ENCODE measurements at places on chromosomes 6 and 20.

DNA sequence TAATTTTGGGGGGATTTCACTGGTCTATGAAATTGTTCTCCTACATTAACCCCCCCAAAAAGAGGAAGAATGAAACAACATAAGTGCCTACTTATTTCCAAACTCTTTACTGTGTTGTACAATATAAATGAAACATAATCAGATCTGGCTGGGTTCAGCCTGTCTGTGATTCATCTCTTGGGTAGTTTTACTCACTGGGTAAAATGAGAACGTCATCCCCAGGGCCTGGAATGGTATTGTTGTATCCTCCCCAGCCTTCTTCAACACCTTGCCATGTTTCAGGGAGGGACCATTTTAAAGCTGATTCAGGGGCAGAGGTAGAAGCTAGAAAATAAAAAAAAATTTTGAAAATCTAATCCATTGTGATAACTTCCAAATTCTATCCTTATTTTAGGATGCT, 256.7 kb downstream of the PKHD1 start:
- DNase-seq: no peak

GRCh38 chr6:6808915-6809314, 220.4 kb downstream of the LY86 start:
- no peak for DNase-seq

DNA sequence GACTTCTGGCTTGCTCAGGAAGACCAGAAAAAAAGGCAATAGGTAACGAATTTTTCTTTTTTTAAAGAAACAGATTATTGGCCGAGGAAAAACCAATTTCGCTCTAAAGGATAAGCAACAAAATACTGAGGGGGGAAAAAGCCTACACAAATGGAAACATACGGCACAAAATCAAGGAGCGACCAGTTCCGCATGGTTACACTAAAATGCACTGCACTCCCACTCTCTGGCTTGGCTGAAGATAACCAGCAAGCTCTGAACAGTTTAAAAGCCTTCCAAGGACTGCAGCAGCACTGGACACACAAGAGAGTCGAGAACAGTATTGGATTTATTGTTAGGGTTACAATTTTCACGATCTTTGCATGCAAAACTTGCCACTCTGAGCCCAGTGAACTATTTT, 881 bp upstream of the MAP7 start:
- DNase-seq: no peak

DNA sequence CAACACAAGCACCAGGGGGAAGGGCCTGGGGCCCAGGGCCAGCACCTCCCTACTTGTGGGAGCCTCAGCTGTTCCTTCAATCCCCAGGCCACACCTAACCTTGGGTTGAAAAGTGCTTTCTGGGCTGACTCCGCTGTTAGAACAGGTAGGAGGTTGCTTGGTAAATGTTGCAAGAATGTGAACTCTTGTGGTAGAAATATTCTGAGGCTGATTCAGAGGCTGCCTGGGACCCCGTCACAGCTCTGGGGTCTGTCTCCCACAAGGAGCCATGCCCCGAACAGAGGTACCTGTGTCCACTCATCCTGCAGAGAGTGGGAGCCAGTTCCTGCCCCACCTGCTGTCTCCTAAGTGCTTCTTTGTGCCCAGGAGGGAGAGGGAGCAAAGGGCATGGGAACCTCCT, 14.4 kb upstream of the MAS1L start:
- no peak for DNase-seq

DNA sequence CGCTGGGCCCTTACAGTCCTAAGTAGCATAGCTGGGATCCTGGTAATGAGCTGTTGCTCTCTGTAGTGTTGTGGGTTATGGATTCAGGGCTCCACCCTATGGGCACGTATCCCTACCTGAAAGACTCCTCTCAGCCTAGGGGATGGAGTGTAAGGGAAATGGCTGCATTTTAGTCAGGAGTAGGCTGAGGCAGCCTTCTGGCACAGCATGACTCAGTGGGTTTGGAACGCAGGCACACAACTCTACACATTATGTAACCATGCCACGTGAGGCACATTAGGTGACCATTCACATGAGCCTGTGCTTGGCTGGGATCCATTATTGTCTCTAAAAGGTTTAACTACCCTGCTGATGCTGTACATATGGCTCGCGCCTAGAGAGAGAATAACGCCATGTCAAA, 27.8 kb downstream of the HDDC2 start:
- no peak for DNase-seq
